Amygdala (tissue), 56 donors: ENCODE measurements at places on chromosomes 16 and 17.

- DNase-seq: no peak
These were observed 153.9 kb upstream of the TBX2 start for GRCh38 chr17:61245706-61246135.

DNA sequence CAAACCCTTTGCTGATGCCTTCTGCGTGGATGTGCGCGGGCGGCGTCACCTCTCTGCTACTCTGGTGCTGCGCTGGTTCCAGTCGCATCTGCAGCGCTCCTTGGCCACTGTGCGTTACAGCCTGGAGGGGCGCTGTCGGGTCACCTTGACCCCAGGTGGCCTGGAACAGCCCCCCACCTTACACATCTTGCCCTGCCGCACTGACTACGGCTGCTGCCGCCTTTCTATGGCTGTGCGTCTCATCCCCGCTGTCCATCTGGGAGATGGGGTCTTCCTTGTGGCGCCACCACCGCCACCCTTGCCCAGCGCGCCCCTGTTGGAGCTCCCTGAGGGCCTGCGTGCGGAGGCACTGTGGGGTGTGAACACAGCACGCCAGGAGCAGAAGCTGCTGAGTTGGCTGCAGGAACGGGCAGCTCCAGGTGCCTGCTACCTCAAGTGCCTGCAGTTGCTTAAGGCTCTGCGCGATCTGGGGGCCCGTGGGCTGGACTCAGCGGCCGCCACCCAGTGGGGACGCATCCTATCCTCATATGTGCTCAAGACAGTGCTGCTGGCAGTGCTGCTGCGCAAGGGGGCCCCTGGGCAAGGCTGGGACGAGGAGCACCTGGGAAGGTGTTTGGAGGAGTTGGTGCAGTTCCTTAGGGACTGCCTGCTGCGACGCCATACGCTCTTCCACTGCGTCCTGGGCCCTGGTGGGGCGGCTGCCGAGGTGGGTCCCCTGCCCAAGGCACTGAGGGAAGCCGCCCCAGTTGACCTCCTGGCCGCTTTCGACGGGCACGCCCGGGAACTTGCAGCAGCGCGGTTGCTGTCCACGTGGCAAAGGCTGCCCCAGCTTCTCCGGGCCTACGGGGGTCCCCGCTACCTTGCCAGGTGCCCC is 1.6 kb downstream of the ITPRIPL2 start:
- no peak for DNase-seq

GRCh38 chr16:86939609-86940008 is 361.3 kb downstream of the FOXL1 start:
- DNase-seq: no peak

DNA sequence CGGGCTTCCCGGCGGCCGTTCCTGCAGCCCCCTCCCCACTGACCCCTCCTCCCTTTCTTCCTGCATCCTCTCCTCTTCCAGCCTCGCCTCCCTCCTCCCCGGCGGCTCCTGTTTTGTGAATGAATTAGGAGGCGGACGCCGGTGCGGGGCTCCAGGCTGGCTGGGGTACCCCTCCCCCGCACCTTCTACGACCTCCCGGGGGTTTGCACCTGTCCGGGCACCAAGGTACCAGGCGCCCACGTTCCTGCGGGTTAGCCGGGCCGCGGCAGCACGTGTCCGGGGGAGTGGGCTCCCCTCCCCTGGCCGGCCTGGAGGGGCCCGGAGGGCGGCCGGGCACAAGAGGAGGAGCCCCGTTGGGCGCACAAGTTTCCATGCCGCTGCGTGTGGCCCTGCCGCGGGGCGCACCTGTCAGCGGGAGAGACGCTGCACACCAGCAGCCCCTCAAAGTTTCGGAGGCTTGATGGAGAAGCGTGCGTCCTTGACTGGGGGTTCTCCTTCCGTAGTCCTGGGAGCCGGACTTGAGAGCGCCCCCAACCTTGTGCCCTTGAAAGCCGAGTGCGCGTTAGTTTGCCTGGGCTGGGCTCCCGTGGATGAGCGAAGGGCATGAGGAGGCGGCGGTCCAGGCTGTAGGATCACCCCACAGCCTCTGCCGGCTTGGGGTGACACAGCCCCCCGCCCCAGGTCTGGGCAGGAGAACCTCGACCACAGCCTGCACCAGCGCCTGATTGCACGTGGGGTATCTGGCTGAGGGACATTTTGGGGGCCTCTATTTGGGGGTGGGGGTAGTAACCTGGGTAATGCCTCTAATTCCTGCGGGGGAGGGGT is 1.2 kb downstream of the HAS3 start:
- DNase-seq: no peak
